Stimulated activated CD4-positive, alpha-beta T cell treated with anti-CD3 and anti-CD28 coated beads, TNF-alpha, amount 100 ng/mL, for 24 hours (primary cell): ENCODE measurements at places on chromosomes 11 and 22.
A peak's percentile ranks its signal among the peaks of the same experiment; 100 is the strongest.

GRCh38 chr11:75147191-75147874, 3.6 kb upstream of the SLCO2B1 start:
- no peak for DNase-seq

GRCh38 chr11:723120-723883, 17.3 kb downstream of the EPS8L2 start:
- no peak for DNase-seq

- DNase-seq = no peak
Measured at GRCh38 chr11:62546244-62546928, at the start of gene AHNAK. Gene AHNAK (minus strand): TSS chr11:62546806. CDS start chr11:62536098, 10,708 bp downstream.

GRCh38 chr22:23240639-23241389, 60.5 kb downstream of the BCR start:
- no peak for DNase-seq

GRCh38 chr11:60360621-60361020, 17.7 kb upstream of the MS4A7 start:
- DNase-seq = no peak

DNA sequence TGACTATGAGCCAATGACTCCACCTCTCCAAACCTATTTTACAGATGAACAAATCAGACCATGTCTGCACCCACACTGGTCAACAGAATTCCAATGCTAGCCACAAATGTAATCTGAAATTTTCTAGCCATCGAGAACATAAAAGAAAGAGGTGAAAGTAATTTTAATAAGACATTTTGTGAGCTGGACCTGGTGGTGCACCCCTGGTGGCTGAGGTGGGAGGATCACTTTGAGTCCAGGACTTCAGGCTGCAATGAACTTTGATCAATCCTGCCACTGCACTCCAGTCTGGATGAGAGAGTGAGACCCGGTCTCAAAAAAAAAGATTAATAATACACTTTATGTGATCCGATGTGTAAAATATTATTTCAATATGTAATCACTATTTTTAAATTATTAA, 9.4 kb upstream of the RNF185 start:
- no peak for DNase-seq

DNA sequence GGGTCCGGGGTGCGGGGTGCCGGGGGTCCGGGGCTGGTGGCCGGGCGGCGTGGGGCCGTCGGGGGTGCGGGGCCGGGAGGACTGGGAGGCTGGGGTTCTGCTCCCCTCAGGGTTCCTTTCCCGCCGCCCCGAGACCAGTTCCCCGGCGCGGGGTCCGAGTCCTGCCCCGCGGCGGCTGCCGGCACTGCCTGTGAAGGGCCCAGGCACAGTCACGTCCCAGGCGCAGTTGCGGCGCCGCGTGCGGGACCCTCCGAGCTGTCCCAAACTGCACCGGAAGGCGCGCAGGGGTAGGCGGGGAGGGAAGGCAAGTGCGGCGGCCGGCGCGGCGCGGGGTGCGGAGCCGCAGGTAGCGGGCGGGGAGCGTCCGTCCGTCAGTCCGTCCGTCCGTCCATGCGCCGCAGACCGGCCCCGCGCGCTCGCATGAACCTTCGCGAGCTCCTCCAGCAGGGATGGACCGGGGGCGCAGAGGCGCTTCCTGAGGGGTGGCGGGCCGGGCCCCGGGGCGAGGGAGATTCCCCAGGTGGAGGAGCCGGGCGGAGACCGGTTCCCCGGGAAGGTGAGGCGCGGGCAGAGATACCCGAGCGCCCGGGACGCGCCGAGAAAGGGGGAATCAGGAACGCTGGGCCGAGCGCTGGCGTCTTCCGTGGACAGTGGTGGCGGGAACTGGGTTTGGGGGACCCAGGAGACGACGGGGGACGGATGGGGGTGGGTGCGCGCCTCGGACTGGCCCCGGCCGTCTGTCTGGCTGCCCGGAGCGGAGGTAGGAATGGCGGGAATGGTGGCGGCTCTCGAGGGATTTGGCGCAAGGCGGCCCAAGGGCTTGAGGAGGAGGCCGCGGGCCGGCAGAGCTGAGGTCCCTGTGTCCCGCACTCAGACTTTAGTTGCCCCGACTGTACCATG, 3.1 kb upstream of the ADORA2A start:
- peak; percentile 28 for DNase-seq

GRCh38 chr11:96162816-96163499, 180.0 kb downstream of the MAML2 start:
- DNase-seq = no peak

GRCh38 chr11:65648997-65649493, 11.1 kb downstream of the SIPA1 start:
- no peak for DNase-seq

- no peak for DNase-seq
Measured at GRCh38 chr11:118215765-118216164, 9.0 kb downstream of the JAML start.

DNA sequence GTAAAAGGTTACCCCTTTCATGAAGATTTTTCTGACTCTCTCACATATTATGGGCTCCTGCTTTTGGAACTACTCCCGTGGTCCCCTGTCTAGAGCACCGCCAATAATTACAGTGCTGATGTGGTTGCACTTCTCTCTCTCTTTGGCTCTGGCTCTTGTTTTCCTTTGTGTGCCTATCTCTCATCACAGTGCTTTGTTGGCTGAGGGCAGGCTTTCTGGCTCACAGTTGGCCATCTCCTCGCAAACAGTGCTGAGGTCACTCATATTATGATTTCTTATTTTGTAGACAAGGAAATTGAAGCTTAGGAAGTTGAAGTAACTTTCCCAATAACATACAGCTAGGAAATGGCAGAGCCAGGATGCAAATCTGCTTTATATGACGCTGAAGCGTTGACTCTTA, 192.5 kb downstream of the DDX10 start:
- no peak for DNase-seq

- DNase-seq = no peak
Measured at GRCh38 chr22:48961705-48962104, 866.0 kb downstream of the BRD1 start.

- DNase-seq = no peak
Measured at GRCh38 chr11:45027312-45027711, 76.6 kb upstream of the TP53I11 start.

- DNase-seq = no peak
Measured at GRCh38 chr11:11570823-11571222, 51.0 kb downstream of the GALNT18 start.

DNA sequence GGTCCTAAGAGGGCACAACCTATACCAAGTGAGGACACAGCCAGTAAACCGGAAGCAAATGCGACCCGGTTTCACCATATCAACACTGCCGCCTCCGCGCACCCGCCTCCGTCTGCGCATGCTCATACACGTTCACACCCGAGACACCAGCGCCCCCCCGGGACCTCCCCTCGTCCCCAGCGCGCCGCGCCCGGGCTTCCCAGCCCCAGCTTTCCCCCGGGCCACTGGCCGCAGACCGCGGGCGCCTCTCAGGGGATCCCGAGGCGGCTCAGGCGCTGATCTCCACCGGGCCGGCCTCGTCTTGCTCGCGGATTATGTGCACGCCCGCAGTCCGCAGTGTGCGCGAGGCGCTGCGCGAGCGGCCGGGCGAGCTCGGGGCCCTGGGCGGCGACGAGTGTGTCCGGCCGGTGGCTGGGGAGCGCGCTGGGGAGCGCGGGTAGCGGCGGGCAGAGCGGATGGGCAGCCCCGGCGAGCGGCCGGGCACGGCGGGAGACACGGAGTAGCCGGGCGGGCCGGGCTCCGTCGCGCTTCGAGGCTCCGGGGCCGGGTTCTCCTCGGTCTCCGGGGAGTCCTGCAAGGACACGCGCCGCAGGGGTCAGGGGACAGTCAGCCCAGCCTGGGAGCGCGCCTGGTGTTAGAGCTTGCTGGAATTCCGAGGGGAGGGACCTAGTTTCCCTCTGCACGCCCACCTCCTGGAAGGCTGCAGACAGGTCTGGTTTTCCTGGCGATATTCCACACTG, 2.0 kb downstream of the HEPN1 start:
- DNase-seq = peak; percentile 52

DNA sequence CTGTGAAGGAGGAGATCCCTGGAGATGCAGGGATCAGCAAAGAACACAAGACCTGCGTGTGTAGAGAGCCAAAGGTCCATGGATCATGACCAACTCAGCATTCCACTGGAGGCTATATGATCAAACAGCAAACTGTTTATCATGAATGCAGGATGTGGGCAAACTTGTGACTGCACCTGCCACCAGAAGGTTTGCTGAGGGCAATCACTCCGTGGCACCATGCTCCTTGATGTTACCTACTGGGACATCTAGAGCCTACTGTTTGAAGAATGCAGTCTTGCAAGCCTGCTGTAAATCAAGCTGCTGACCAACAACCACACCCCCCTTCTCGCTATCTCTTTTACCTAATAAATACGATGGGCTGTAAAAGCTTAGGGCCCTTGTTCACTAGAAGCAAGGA, 9.7 kb downstream of the SCGB1D2 start:
- no peak for DNase-seq

DNA sequence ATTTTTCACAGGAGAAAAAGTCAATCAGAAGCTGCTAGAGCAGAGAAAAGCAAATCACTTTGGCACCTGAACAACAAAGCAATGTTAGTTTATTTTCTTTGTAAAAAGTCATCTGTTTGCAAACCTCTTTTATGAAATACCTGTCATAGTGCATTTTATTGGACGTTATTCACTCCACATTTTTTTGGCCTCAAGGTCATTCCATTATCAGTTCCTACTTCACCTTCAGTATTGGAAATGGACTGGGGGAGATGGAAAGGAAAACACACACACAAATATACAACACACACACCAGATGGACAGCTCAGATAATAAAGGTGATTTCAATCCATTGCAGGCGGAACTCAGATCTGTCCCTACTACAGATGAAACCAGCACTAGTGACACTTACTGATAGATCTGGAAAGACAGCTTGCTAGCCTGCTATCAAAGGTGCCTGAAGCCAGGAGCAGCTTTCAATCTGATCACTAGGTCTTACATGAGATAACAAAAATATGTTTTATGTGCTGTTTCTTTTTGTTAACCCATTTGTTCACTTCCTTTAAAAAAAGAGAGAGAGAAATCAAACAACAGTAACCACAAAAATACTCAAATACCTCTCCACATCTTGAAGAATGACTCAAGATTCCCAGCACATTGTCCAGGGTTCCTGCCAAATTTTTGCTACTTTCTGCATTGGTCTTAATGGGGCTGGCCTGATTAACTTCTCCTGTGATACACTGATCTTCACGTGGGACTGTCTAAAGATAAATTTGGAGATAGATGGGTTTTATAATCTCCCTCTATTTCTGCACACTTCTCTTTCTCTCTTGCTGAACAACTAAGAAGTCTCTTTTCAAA, 844.3 kb upstream of the TENM4 start:
- DNase-seq = no peak

DNA sequence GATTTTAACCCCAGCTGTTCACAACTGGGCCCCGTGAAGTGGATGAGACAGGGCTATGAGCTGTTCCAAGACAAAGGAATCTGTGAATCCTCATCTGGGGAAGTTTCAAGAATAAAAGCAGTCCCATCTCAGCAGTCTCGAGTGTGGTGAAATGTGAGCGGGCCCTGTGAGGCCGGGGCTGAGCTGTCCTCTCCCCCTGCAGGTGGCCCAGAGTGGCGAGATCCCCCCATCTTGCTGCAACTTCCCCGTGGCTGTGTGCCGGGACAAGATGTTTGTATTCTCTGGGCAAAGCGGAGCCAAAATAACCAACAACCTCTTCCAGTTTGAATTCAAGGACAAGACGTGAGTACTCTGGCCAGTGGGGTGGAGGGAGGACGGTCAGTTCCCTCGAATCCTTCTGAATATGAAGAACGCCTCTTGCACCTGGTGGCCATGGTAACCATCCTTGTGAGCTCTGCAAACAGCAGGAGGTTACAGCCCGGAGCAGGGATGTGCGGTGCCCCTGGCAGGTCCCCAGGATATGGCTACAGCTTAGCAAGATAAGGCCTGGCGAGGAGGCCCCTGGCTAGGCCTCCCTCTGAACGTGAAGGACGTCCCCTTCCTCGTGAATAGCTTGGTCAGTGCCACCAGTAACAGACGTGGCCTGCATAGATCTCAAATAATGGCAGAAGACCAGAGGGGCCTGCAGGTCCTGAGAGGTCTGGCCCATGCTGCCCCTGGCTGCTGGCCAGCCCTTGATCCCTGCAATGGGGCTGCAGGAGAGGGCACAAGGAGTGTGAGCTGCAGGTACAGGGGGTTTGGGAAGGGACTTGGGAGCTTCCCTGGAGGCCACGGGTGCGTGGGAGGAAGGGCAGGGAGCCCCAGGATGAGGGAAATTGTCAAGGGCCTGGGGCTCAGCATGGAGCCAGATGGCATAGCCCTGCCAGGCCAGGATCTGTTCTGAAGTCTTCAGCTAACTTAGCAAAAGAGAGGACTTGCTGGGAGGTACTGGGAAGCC, 8.4 kb downstream of the LZTR1 start:
- no peak for DNase-seq
